ENCODE measurements at places on chromosomes 1 and 21.

DNA sequence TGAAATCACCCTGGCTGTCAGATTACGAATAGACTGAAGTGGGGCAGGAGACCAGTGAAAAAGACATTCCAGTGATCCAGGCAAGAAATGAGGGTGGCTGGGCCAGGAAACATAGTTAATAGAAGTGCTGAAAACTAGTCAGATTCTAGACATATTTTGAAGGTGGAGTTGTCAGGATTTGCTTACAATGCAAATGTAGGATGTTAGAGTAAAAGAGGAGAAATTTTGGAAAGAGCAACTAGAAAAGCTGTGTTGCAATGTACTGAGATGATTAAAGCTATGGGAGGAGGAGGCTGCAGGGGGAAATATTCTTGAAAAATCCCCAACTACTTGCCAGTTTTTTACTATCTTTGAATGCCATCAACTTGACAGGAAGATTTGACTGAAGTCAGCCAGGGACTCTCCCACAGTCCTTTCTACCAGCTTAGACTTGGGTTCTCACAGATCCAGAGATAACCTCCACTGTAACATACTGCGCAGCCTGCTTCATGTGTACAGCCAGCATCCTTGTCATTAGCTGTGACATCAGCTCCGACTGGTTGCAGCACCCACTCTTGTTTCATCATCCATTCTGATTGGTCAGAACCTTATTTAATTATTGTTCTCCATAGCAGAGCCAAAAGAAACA, 109.7 kb downstream of the TSEN15 start:
- DNase-seq, result peak; percentile 53

GRCh38 chr1:172832006-172832725, 173.3 kb downstream of the FASLG start:
- no peak for DNase-seq

DNA sequence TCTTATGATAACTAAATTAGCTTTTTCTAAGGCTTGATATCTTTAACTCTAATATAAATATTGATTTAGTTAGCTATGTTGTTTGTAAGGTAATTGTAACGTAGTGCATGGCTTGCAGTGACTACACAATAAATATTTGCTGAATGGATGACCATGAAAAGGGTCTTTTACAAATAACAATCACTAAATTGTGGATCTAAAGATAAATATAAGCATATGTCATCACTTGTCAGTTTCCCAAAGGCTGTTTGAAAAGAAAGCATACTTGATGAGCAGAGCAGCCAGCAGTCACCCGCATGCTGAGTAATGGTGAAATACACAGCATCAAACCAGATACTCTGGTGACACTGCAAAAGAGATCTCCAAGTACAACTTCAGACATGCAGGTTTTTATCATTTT, 92.5 kb upstream of the FMN2 start:
- DNase-seq, result no peak

DNA sequence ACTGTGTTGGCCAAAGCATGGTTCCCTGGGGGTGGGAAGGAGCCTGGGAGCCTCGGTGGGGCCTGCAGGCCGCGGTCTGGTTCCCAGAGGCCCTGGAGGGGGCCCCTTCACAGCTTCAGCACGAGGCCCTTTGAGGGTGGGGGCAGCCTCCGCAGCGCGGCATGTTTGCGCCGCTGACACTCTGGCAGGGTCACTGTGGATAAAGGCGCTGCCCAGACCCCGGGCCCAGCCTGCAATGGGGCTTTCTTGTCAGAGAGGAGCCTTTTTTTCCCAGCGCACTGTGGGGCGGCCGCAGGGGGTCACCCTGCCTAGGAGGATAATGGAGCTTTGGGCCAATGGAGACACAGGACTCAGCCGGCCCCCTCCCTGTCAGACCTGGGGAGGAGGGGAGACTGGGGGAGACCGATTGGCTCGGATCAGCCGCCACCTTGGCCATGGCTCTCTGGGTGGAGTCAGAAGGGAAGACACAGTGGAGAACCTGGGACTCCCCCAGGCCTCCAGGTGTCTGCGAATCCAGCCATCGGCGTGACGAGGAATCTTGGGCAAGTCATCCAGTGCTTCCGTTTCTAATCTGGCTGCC, 26.0 kb downstream of the EPHB2 start:
- no peak for DNase-seq

DNA sequence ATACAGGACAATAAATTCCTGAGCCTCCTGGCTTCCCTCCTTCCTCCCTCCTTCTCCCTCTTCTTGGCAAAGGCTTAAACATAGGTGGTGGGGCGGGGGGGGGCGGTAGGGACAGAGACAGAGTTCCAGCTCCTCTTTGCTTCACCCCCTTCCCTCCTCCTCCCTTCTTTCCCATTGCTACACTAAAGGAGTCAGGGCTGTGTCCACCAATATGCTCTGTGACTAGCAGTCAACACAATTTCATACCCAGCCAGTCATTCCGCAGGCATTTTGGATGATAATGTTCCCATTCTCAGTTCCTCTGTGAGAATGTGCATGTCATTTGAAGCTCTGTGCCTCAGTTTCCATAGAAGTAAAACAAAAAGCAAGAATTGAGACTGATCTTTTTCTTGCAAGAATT, 1.7 kb downstream of the LMOD1 start:
- no peak for DNase-seq

DNA sequence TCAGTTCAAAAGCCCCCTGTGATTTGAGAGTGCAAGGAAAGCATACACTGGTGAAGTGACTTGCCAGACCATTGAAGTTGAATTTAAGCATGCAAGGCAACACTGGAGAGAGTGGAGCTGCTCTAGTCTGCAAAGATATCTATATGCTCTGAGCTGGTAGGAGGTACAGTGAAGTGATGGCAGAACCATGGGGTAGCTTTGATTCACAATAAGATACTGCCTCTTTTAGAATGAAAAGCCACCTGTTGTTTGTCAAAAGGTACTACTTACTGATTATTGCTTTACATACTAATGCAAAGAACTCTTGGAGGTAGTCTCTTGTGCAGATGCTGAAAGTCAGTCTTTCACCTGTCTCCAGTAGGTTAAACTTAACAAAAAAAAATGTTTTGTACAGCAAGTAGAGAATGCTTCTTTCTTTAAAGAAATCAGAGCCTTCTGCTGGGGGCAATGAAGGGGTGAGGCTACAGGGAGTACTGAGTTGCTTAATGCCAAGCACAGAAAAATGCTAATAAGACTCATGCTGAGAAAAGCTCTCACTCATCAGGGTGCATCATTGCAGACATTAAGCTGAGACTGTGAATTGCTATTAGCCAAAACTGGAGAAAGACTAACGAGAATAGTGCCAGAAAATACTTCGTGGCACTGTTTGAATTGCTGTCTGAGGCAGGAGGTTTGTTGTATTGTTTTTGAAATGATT, 1150.5 kb upstream of the TMPRSS15 start:
- DNase-seq, result no peak

GRCh38 chr1:27487966-27488884, 1.7 kb downstream of the WASF2 start:
- no peak for DNase-seq

GRCh38 chr1:235006132-235006721, 122.4 kb downstream of the TOMM20 start:
- DNase-seq, result no peak

- DNase-seq, result no peak
Observed at GRCh38 chr21:16568661-16569060, 838.9 kb downstream of the USP25 start.

GRCh38 chr1:117653732-117654492, 48.1 kb downstream of the TENT5C start:
- no peak for DNase-seq

DNA sequence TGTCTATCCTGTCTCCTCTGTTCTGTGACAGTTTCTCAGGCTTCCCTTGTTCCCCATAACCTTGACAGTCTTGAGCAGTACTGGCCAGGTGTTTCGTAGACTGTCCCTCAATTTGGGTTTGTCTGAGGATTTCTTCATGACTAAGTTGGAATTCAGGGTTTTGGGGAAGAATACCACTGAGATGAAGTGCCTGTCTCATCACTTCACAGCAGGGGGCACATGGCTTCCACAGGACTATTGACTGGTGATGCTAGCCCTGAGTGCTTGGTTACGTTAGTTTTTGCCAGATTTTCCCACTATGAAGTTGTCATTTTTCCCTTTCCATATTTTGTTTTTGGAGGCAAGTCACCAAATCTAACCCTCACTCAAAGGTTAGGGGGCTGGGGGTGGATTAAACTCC, 45.7 kb downstream of the CDCP2 start:
- DNase-seq, result no peak

DNA sequence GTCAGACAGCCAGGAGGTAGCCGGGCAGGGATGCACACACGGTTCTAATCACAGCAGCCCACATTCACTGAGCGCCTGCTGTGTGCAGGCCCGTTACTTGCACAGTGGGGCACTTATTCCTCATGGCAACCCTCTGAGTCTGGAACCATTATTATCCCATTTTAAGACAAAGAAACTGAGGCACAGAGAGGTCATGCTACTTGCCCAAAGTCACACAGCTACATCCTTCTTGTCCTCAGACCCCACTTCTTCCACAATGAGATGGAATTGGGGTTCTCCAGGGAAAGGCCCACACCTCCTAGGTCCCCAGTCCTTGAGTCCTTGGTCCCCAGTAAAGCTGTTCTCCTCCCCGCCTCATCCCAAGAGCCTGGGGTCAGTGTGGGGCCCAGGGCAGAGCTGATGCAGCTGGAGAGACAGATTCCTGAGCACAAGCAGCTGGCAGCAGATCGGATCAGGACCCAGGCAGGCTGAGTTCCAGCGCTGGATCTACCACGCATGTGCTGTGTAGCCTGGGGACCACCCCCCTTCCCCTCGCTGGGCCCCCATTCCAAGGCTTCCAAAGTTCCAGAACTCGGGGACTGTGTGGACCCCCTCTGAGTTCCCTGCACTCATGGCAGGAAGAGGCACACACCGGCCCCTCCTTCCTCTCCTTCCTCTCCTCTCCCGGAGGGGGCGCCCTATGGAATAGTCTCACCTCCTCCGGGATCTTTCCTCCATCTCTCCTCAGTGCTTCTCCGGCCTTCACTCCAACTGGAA, 393.4 kb downstream of the MATN1 start:
- no peak for DNase-seq

GRCh38 chr1:232521660-232522059, 108.3 kb downstream of the SIPA1L2 start:
- DNase-seq, result no peak

GRCh38 chr1:228988664-228989063, 253.4 kb downstream of the RHOU start:
- peak; percentile 33 for DNase-seq

DNA sequence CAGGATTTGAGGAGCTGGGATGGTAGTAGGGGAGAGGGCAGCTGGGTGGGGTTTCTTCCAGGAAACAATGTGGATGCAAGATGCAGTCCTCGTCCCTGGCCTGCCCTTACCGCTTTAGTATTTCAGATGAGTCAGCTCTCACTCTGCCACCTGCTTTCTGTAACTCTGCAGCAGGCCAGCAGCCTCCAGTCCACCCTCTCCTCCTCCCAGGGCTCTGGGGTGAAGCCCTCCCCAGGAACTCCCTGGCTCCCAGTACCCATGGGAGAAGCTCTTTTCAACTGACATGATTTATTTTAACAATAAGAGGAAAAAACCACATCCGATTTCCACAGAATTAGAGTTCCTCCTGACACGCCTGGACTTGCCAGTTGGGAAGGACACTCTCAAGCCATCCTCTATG, 39.0 kb upstream of the IL20 start:
- DNase-seq, result no peak

All from left cardiac atrium (tissue), 4 donors.